ENCODE measurements at places on chromosomes 5 and 9.

DNA sequence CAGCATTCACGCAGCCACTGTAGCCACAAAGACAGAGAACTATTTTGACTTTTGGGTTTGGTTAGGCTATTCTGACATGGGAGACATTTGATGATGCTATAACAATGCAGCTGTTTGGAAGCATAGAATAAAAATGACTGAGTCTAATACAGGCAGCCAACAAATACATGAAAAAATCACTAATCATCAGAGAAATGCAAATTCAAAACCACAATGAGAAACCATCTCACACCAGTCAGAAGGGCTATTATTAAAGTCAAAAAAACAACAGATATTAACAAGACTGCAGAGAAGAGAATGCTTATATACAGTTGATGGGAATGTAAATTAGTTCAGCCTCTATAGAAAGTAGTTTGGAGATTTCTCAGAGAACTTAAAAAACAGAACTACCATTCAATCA, 107.1 kb upstream of the POC5 start:
- no peak for DNase-seq

GRCh38 chr5:59380350-59380951, 513.1 kb downstream of the PDE4D start:
- DNase-seq: peak; percentile 42

DNA sequence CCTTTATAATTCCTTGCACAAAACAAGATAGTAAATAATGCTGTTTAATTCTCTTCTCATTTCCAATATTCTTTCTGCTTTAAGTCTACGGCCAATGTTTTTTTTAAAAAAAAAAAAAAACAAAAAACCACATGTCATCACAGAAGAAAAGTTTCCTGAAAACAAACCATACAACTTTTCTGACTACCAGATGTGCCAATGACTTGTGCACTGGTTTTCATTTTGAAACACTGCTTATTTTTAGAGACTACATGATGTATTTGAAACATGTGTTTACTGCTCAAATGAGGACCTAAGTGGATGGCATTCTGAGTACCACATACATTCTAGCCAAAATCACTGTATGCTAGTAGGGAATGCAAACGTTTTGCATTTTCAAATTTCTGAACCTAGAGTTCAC, 167.9 kb downstream of the GLIS3 start:
- DNase-seq: no peak

- no peak for DNase-seq
These were observed 23.9 kb downstream of the ADCY2 start for GRCh38 chr5:7419846-7420245.

DNA sequence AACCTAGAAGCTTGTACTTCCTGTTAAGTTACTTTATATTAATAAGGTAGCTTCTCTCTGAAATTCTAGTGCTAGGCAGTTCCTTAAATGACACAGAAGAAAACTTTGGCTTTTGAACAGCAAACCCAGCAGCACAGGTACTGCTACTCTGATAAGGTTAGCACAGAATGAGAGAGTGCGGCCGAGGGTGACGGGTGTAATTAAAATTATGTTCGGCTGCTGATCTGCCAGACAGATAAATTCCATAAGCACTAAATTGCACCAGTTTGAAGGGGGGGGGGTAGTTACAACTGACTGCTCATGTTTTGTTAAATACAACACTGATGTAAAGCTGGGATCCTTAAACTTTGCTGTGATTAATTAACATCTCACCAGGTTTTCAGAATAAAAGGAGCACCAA, 475.1 kb downstream of the SPOCK1 start:
- DNase-seq: no peak

GRCh38 chr5:38764937-38765391, 80.8 kb upstream of the OSMR start:
- DNase-seq: no peak

- DNase-seq: no peak
These were observed 72.3 kb downstream of the ZNF366 start for GRCh38 chr5:72434781-72435437.

DNA sequence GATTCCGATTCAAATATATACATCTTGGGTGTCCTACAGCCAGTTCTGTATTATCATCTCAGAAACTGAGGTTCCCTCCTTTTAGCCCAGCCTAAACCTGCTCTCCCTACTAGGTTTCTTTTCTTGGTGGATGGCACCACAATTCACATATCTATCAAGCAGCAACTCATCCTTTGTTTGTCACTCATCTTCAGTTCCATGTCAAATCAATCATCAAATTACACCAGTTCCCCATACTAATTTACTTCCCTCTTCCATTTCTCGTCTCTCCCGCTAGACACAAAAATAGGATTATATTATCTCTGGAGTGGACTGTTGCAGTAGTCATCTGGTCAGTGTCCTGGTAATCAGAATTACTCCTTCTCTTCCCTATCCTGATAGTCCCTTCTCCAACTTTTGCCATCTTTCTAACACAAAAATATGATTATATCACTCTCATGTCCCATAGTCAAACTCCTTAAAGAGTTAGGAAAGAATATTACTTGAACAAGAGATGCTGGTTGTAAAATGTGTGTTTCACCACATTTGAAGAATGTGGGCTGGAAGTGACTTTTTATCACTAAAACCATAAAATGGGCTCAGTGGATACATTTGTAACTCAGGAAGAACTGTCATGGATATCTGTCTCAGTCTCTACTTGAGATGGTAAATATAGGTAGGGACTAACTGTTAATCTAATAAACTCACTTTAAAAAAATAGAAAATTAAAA, 69.1 kb upstream of the RICTOR start:
- DNase-seq: no peak

DNA sequence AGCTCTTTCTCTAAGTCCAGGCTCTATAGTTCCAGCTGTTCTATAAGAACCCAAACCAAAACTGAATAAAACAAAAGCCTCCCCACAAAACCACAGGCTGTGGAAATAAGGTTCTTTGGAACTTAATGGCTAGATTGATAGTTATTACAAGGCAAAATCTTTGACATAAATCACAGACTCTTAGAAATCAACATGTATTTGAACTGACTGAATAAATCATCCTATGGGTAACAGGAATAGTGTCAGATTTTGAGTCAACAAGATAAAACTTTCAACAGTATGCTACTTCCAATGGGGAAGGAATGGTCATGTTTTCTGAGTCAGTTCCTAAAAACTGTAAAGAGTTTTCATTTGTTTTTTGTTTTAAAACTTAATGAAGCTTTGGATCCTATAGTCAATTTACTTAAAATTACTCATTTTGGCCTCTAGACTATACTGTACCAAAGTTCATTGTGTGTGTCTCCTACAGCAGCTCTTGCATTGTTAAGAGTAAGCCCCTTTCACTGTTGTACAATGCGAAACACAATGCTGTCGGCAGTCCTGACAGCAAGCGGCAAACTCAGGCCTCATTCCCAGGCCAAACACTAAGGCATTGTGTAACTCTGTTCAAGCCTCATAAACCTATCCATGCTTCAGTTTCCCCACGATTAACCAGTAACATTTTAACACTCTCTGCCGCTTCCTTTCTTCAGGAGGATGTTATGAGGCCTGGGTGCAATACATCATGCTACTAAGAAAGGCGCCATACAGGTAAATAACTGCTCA, 134.1 kb downstream of the ARL15 start:
- no peak for DNase-seq

- no peak for DNase-seq
These were observed 69.1 kb downstream of the TRPM3 start for GRCh38 chr9:71052287-71052686.

DNA sequence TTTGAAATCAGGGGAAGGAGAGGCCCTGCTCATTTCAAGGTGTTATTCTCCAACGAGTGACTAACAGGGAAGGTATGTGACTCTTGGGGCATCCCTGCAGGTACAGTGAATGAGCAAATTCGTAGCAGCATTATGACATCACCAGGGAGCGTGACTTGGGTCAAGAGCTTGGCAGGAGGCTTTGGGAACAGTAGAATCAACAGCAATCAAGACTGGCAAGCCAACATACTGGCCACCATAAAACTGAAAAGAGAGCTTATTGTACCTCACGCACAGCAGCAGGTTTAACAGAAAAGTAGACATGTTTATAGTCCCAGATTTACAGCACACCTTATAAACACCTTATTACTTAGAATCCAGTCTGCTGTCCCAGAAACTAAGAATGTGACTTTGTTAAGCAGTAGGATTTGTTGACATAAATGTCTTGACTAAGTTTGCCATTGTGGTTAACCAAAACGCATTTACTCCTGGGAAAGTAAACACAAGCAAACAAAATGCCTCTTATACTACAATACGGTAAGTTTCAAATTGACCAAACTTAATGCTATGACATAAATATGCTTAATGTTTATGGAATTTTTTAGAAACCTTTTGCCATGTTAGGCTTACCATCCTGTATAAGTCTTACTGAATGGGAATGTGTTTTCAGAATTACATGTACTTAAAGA, 297.8 kb downstream of the NPR3 start:
- no peak for DNase-seq

GRCh38 chr9:119907056-119907455, 537.8 kb upstream of the BRINP1 start:
- DNase-seq: no peak

- no peak for DNase-seq
These were observed 342.9 kb upstream of the RPS23 start for GRCh38 chr5:82620957-82621600.

GRCh38 chr9:131398204-131398603, 4.3 kb downstream of the PRRC2B start:
- no peak for DNase-seq

DNA sequence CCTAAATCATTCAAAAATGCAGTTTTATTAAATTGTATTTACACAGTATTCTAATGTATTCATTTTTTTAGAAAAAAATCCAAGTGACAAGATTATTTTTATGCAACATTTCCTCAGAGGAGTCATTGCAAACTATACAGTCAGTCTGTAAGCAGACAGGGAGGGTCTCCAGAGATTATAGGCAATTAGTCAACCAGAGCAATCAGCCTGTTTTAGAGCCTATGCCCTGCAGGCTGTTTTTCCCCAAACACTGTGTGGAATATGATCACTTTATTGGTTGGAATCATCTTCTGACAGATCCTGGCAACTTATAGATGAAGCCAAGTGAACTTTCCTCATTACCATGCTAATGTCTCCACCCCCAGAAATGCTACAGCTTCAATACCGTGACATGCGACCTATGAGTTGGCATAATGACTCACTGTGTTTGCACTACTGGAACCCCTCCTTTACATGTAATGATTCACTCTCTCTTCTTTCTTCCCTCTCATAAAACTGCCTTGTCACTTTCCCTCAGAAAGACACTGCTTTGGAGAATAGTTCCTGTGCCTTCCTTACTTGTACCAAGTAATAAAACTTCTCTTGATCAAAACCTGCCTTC, 577.7 kb upstream of the FTMT start:
- DNase-seq: no peak

GRCh38 chr9:99171225-99172123, 50.3 kb downstream of the ALG2 start:
- DNase-seq: peak; percentile 57

- no peak for DNase-seq
These were observed 251.1 kb upstream of the PPP1R2B start for GRCh38 chr5:156598964-156599363.

DNA sequence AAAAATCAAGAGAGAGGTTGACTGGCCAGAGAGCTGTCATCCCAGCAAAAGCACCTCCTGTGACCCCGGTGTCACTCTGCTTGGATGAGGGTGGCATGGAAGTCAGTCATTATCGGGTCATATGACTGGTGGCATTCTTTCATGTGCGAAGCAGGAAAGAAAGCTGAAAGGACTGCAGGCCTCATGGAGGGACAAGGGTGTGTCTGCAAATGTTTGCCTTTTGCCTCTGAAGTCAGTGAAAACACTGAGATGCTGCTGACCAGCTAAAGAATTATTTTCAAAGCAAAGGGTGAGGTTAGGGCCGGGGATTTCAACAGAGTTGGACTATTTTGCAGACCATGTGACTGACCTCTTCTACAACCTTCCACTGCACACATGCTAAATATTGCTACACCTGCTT, 298.3 kb downstream of the CSNK1G3 start:
- DNase-seq: peak; percentile 60

GRCh38 chr9:133728856-133729616, 9.1 kb downstream of the SARDH start:
- no peak for DNase-seq

- no peak for DNase-seq
These were observed 637 bp upstream of the SMC5 start for GRCh38 chr9:70257991-70258691.

GRCh38 chr5:8188874-8189565, 320.1 kb downstream of the MTRR start:
- DNase-seq: no peak

- no peak for DNase-seq
These were observed 20.9 kb downstream of the TRAF2 start for GRCh38 chr9:136907011-136907914.

GRCh38 chr5:158701406-158702177, 398.1 kb downstream of the EBF1 start:
- DNase-seq: no peak

DNA sequence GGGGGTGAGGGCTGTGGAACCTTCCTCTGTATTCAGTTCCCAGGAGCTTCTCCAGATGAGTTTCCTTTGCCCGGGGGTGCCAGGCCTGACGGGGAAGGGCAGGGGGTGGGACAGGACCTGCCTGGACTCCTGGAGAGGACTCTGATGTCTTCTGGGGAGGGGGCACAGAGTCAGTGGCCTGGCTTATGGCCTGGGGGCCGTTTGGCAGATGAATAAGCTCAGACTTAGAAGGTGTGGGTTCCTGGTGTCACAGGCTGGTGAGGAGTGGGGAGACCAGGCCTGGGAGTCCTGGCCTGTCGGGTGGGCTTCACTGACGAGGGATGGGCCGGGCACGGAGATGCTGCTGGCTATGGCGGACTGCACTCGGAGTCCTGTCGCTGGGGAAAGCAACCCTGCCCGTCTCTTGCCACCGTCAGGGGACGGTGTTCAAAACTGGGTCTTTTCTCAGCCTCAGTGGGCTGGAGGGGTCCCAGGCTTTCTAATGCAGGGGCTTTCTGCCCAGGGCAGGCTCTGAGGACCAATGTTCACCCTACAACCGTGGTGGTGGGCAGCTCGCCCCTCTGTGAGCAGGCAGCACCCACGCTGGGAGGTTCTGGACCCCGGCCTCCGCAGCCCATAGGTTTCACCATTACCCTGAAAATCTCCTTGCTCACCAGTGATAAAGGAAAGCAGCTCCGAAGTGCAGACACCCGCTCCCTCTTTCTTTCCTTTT, 16.2 kb downstream of the COL5A1 start:
- DNase-seq: no peak

DNA sequence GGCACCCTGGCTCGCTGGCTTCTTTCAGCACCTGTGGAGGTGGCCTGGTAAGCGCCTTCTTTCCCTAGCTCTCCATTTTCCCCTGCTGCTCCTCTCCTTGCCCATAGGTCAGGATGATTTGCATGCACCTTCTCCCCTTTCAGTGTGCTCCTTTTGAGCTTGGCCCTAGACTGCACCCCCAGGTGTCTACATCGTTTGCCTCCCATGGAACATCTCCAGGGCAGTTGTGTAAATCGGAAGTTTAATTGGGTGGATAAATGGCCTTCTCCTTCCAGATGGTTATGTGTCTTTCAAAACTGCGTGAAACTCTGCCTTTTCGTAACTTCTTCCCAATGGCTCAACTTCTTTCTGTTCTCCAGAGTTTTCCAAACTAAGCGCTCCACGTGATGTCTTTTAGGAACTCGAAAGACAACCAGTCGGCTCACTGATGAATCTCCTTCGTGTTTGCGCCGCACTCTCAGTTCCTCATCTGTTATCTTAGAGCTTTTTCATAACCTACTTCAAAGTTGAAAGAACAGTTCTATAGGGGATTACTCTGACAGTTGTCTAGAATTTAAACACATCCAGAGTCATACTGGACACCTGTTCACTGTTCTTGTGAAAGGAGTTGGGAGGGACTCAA, 1.7 kb downstream of the ADAMTS19 start:
- DNase-seq: no peak
